Stimulated activated CD4-positive, alpha-beta T cell treated with anti-CD3 and anti-CD28 coated beads, Interleukin-15, amount 100 ng/mL, for 1 hour (primary cell): ENCODE measurements at places on chromosomes 5 and 9.

GRCh38 chr5:98583586-98583985, 189.9 kb upstream of the RGMB start:
- DNase-seq: no peak

DNA sequence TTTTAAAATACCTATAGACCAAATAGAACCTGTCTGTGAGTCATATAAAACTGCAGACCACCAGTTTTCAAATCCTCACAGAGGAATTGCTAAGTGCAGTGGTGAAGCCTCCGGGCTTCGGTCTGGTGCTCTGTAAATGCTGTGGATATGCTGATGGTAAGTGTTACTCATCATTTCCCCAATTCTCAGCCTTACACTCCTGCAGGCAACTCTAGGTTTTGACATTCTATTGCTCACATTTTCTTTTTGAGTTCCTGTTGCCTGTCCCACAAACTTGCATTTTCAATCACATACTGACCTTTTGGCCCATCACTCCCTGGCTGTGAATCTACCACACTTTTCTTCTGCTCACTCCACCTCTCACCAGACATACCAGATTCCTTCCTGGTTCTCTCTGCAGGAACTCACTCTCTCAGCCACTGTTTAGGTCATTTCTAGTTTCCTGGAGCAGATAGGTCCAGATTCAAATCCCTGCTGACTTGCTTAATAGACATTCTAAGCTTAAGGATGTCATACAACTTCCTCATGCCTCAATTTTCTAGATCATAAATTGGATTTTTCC, 192.9 kb downstream of the RAB3C start:
- DNase-seq: no peak

- DNase-seq: no peak
Observed at GRCh38 chr9:83749706-83750105, 41.9 kb upstream of the UBQLN1 start.

GRCh38 chr9:132827366-132827765, 50.7 kb downstream of the AK8 start:
- DNase-seq: no peak

GRCh38 chr5:153974131-153974812, 64.4 kb downstream of the FAM114A2 start:
- DNase-seq: no peak

DNA sequence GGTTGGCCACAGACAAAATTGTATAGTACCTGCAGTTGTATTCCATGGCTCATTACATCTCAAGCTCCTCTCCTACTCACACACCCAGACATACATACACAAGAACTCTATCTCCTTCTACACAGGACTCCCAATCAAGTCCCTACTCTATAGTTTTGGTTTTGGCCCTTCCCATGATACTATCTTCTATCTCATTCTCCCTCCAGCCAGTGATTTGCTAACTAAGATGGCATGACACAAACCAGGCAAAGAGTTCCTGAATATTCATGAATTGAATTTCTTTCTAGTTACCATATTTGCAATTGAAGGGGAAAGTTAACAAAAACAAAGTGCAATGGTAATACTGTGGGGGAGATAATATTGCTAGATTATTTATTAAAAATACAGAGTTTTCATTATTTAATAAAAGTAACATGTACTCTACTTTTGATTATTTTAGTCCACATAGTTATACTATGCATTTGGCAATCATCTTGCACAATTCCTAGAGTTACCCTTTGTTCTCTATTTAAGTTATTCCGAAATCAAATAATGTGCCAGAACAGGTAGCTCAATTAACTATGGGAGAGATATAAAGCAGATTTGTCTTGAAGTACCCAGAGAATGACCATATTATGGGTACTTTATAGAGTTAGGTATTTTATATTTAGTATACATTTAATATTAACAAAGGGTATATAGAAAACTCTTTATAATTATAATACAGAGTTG, 9.6 kb upstream of the LURAP1L start:
- no peak for DNase-seq

GRCh38 chr5:173090639-173091038, 34.5 kb downstream of the CREBRF start:
- no peak for DNase-seq

DNA sequence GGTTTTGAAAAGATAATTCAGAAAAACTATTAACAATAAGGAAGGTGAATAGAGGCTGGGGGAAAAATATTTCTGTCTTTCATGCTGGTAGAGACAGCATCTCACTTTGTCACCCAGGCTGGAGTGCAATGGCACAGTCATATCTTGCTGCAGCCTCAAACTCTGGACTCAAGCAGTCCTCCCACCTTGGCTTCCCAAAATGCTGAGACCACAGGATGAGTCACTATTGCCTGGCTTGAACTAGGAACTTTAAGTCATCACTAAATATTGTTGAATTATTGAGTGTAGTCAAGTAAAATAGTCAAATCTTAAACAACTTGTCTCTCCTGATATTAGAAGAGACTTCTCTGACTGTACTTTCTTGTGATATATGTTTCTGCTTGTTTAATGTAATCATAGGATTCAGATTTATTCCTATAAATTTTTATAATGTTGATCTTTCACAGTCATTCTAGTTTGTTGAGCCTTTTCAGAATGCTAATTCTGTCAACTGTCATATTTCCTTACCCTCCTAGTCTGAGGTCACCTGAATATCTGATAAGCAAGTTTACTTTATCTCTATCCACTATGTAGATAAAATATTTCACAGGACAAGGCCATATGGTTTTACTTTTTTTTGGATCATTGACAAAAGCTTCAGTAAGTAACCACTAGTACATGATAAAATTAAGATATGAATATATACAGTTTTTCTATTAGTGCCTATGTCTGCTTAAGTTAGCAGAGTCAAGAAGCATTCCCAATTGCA, 1696.5 kb downstream of the MAT2B start:
- DNase-seq: no peak

DNA sequence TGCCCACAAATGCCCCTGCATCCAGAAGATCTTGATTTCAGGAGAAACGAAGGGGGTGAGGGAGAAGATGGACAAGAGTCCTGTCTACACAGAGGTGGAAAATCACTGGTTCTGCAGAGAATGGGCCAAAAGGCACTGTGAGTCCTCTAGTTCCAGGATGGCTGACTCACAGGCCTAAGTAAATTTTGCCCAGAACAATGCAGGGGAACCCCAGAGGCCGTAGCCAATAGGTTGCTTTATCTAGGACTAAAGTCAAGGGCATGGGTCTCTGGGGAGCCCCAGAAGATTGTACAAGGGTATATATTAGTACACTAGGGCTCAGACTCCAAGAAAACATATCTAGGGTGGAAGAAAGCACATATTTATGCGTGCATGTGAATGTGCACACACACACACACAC, 98.0 kb downstream of the SLIT3 start:
- DNase-seq: no peak
